Germinal center (tissue), 1 donor: ENCODE measurements at places on chromosomes 6 and 20.

- DNase-seq, result no peak
Observed at GRCh38 chr6:156980515-156980914, 203.3 kb downstream of the ARID1B start.

GRCh38 chr6:109356237-109356636 is 26.0 kb downstream of the CD164 start:
- no peak for DNase-seq

DNA sequence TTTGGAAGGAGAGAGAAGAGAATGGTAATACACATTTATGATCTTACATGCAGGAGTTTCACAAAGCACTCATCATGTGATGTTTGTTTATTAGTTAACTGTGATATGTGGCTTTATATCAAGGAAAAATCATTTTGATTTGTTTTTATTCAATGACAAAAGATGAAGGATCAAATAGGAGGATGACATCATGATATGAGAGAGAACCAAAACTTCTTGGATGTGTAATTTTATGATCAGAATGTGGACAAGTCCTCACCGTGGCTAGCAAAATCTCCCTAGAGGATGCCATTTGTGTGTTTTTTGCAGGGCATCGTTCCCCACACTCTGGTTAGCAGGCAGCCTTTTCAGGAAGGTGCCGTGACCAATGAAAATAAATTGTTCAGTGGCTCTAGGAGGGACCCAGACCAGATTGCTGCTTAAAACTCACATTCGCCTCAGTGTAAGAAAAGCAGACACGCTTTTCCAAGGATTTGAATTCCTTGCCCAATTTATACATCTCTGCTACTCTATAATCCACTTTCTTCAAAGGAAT is 552.7 kb downstream of the NKAIN2 start:
- DNase-seq, result no peak

- no peak for DNase-seq
Observed at GRCh38 chr6:38512211-38512610, 127.5 kb downstream of the BTBD9 start.

GRCh38 chr20:39029364-39029763 is 67.2 kb downstream of the DHX35 start:
- DNase-seq, result no peak

DNA sequence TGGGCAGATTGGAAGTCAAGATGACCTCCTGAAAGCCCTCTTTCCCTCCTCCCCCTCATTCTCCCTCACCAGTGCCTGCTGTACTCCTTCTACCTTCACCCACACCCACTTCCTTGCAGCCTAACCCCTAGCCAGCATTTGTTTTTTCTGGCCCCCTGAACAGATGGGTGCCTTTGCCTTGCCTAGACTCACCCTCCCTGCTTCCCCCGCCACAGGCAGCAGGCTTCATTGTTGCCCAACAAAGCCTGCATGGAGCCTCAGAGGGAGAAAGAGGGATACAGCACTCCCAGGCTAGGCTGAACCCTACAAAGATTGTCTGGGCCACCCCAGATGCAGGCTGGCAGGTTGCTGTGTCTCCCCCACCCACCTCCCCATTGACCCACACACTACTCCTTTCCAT is 2.7 kb downstream of the MOCS1 start:
- no peak for DNase-seq

DNA sequence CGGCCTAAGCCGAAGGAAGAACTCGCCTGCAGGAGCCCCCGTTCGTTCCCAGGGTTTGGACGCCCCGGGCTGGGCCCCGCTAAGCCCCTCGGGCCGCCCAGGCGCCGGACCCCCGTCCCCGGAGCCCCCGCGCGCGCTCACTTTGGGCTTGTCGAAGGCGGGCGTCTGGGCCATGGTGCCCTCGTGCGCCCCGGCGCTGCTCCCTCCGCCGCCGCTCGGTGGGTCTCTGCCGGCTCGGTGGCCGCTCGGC is 140 bp downstream of the ADA start:
- no peak for DNase-seq

- DNase-seq, result no peak
Observed at GRCh38 chr6:144744720-144745119, 459.6 kb downstream of the UTRN start.
